Activated naive CD4-positive, alpha-beta T cell treated with anti-CD3 and anti-CD28 coated beads, Interleukin-2, amount 50 U/mL, for 72 hours (primary cell): ENCODE measurements at places on chromosomes 3 and 15.

GRCh38 chr3:144915202-144915601 lies 943.6 kb downstream of the DIPK2A start:
- DNase-seq, result no peak

- no peak for DNase-seq
These were observed 434.2 kb downstream of the ZIC1 start for GRCh38 chr3:147843331-147843730.

GRCh38 chr15:92166751-92167405 lies 226.8 kb upstream of the ST8SIA2 start:
- DNase-seq, result no peak

GRCh38 chr3:173988909-173989308 lies 591.4 kb downstream of the NLGN1 start:
- DNase-seq, result no peak

DNA sequence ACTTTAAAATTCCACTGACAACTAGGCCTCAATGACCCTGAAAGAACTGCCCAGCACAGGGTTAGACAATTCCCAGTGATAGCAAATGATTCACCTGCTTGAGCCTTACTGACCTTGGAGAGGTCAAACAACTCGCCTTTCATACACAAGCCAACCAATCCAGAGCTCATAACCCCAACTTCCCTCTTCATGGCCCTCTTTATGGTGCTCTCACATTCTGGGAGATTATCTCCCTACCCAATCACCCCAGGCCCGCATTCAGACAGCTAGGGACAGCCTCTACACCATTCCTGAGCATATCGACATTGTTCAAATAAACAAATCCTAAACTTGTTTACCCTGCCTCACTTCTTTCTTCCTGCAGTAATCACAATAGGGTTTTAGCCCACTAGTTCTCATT lies 32.2 kb upstream of the COLQ start:
- no peak for DNase-seq

DNA sequence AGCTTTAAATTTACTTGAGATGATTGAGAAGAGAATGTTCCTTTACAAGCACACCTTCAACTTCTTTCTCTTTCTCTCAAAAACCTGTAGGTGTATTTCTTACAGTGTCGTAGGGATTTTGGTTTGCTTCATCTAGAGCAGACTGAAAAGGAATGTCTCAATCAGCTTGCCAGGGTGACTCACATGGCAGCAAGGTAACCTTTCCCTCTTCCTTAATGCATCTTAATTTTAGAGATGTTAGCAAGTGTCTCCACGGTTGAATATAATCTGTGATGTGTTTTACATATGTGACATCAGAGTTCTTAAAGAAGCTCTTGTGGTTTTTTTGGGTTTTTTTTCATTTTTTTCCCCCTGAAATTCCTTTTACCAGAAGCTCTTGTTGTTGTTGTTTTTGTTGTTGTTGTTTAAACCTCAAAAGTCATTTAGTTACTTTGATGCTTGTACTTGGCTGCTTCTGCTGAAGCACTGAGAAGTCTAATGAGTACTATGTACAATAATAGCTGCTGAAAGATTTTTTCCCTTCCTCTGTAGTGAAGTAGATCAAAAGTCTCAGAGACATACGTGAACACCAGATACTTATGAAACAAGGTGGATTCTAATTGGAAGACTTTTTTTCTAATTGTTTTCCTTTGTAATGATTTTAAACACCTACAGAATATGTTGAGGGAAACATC lies 83.1 kb downstream of the RETNLB start:
- DNase-seq, result no peak

- DNase-seq, result no peak
These were observed 47.3 kb downstream of the P3H2 start for GRCh38 chr3:190073264-190074008.

DNA sequence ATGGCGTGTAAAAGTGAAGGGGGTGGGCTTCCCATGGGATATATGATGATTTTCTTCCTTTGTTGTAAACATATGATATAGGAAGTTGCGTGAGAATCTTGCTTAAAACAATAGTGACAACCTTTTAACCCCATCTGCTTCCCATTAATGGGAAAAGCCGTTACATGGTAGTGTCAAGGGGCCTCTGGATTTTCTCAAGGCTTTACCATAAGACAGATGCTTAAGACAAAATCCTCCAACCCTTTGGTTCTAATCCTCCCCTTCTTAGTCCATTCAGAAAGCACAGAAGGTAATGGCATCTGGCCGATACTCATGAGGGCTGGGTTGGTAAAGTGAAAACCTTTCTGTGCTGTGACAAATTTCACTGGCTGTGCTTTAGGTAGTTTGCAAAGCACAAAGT lies 25.0 kb downstream of the DPH3 start:
- no peak for DNase-seq
